Stimulated activated CD4-positive, alpha-beta T cell treated with anti-CD3 and anti-CD28 coated beads, TNF-alpha, amount 100 ng/mL, for 4 hours (primary cell): ENCODE measurements at places on chromosomes 6 and 20.

DNA sequence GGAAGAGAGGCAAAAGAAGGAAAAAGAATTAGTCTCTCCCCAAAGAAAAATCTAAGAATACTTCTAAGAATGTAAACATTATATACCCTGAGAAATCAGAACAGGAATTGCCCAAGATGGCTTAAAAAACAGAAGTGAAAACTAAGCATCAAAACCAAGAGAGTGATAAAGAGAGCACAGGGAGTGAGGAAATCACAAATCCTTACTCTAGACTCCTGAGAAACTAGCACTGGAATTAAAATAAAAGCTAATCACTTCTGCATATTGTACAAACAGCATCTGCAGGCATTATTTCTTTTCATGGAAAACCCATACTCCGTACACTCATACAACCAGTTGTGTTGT, 285.7 kb downstream of the BTBD9 start:
- no peak for DNase-seq

DNA sequence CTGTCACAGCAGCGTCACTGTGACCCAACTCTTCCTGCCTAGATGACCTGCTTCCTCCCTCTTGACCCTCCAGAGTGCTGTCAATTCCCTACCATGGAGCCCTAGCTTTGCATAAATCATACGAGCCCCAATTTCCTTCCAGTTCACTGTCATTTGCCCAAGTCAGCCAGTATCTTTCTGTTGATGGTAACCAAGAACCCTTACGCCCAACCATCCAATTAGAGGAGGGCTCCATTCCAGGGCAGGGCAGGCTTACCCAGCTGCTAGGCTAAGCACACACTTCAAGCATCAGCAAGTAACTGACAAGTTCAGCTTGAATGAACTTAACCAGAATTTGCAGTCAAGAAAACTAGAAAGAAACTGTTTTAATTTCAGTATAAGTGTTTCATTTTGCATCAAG, 25.7 kb downstream of the WFDC3 start:
- no peak for DNase-seq

DNA sequence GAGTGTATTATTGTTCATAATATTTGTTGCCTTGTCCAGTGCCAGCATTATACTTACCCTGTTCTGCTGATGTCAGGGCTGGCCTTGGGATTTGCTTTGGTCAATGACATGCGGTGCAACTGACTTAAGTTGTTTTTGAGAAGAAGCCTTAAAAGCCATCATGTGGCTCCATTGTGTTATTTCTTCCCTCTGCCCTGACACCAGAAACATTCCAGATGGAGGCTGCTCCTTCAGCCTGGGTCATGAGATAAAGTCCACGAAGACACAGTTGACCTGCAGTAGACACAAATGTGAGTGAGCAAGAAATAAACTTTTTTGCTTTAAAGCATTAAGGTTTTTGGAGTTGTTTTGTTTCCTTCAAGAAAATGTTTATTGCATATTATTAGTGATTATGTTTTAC, 7.5 kb upstream of the HINT3 start:
- DNase-seq, result no peak

- DNase-seq, result no peak
Measured at GRCh38 chr6:35213298-35213791, 411 bp upstream of the SCUBE3 start.

DNA sequence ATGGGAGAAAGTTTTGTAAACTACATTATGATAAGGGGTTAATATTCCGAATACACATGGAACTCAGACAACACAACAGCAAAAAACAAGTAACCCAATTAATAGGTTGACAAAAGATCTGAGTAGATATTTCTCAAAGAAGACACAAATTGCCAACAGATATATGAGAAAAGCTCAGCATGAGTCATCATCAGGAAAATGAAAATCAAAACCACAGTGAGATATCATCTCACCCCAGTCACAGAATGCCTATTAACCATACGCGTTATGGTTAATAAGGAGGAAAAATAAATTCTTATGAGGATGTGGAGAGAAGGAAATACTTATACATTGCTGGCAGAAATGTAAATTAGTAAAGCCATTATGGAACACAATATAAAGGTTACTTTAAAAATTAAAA, 695.0 kb downstream of the COL12A1 start:
- DNase-seq, result no peak

DNA sequence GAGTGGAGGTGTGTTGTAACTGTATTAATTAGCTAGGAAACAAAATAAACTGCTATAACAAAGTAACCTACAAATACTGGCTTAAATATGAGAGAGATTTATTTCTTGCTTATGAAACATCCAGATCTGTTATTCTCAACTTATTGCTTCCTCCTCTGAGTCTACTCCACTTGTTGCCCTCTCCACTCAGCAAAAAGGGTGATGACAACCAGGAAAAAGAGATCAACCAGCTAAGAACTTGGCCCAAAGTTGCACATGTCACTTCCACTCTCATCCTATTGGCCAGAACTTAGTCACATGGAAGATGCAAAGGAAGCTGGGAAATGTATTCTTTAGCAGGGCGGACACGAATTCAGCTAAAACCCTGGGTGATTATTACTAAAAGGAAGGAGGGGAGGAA, 5.2 kb upstream of the TP53RK start:
- no peak for DNase-seq

- no peak for DNase-seq
Measured at GRCh38 chr6:26319405-26320128, 45.4 kb upstream of the BTN3A2 start.

DNA sequence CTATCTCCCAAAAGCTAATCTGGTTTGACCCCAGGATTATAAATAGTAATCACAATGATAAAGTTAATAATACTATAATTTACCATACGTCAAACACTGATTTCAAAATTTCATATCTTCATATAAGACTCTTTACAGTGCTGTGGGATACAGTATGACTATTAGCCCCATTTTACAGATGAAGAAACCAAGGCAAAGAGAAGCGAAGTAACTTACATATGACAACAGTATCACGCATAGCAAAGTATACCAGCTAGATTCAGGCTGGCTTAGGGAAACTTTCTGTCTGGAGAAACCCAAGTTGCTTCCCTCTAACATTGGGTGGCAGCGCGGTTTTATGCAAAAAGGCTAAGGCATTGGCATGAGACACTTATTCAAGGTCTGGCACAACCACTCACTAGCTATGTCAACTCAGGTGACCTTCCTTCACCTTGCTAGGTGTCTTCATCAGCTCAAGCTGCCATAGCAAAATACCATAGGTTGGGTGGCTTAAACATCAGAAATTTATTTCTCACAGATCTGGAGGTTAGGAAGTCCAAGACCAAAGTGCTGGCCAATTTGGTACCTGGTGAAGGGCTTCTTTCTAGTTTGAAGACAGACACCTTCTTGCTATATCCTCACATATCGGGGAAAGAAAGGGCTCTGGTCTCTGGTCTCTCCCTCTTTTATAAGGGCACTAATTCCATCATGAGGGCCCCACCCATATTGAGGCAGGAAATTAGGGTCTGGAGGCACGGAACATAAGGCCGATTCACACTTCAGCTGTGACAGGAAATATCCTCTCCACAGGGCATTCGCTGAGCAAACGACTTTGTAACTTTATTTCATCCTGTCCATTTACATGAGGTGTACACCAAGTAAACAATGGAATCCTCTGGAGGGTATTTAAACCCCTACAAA, 22.4 kb upstream of the UTRN start:
- no peak for DNase-seq

DNA sequence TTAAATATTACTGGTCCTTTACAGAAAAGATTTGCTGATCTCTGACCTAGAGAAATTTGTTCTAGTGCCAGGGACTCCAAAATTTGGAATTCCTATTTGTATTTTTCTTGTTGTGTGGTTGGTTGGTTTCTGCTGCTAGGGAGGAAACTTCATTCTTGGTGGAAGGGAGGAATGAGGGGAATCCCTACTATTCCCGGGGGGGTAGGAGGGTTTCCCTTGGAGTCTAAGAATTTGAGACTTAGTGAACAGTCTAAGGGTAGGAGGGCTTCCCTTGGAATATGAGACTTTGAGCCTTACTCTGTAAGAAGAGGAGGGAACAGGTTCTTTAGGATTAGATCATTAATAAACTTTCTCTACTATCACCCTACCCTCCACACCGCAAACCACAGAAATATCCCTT, 67.1 kb upstream of the ADGRF1 start:
- no peak for DNase-seq

- DNase-seq, result no peak
Measured at GRCh38 chr6:38528196-38528965, 111.3 kb downstream of the BTBD9 start.

GRCh38 chr6:71404145-71404966, 115.7 kb downstream of the OGFRL1 start:
- DNase-seq, result no peak

DNA sequence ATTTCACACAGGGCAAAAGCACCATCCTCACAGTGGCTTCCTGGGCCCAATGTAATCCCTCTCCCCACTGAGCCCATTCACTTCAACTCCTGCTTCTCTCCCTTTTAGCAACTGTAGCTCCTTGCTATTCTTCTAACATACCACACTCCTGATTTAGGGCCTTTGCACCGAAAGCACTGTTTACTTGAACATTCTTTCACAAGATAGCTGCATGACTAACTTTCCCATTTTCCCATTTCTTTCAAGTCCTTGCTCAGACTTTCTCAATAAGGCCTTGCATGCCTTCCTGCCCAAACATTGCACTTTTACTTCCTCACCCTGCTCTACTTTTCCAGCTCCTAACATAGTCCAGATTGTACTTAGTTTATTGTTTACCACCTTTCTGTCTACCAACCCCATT, 73.0 kb downstream of the SHPRH start:
- DNase-seq, result no peak

DNA sequence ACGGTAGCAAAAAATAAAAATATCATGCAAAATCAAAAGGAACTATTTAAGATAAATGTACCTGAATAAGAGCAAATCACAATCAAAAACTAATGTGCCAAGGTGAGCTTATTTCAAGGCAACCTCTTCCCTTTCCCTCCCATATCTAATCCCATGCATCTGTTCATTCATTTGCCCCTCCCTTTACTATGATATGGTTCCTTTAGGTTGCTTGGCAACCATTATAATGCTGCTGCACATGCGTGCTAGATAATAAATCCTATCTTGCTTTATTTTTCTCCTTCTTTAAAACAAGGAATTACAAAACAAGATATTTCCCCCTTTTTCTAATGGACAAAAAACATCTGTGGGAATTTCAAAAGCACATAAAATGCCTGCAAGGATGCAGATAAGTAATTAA, 318.2 kb upstream of the POU3F2 start:
- no peak for DNase-seq

DNA sequence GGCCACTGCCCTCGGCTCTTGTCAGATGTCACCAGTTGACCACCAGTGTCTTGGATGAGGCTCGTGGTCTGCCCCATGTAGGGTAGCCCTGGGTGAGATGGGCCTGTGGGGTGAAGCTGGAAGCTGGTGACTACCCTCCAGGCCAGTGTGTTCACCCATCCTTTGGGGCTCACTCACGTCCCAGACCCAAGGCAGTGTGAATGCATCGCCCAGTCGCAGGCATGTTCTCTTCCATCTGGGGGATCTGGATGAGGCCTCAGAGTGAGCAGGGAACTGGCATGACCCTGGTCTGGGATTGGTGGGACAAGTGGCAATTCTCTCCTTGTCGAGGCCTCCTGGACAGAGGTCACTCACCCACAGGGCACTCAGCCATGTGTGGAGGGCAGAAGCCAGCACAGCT, 120.1 kb upstream of the PHACTR3 start:
- DNase-seq, result no peak

GRCh38 chr20:50260479-50261221, 70.0 kb downstream of the CEBPB start:
- no peak for DNase-seq

DNA sequence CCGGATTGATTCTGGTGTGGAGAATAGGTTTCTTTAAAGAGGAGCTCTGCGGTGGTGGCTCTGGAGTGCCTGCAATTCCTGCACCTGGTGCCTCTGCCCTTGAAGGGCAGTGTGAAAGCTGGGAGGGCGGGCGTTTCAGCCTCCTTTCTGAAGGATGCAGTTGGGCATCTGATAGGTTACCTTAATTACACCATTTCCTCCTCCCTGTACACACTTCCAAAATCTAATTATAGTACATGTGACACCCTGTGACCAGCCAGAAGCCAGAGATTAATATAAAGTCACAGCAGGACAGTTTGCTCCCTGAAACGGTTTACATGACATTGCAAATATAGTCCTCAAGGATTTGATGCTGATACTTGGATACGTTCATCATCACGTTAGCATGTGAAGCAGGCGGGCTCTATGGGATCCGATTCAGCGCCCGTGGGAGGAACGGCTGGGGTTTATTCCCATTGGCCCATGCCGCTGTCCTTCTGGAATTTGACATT, 548.2 kb downstream of the QKI start:
- no peak for DNase-seq

GRCh38 chr6:70028926-70029325, 162.6 kb downstream of the COL19A1 start:
- DNase-seq, result no peak

- DNase-seq, result peak; percentile 24
Measured at GRCh38 chr6:32947552-32948465, 5.1 kb downstream of the HLA-DMA start.

DNA sequence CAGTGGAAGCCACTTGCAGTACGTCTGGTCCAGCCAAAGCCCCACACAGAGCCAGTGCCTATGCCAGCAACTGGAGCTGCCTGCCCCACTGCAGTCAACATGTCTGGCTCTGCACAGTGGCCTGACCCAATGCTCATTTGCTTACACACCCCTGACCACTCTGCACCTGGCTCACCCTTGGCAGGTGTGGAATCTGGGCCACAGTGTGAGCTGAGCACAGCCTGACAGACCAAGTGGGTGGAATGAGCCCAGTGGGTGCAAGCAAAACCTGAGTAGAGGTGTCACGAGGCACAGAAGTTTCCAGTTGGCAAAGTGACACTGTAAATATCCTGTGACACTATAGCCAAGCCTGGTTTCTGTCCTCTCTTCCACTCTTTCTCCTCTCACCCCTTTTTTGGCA, 49.5 kb downstream of the GGTLC1 start:
- no peak for DNase-seq

GRCh38 chr6:139540276-139540675, 165.8 kb upstream of the CITED2 start:
- no peak for DNase-seq

DNA sequence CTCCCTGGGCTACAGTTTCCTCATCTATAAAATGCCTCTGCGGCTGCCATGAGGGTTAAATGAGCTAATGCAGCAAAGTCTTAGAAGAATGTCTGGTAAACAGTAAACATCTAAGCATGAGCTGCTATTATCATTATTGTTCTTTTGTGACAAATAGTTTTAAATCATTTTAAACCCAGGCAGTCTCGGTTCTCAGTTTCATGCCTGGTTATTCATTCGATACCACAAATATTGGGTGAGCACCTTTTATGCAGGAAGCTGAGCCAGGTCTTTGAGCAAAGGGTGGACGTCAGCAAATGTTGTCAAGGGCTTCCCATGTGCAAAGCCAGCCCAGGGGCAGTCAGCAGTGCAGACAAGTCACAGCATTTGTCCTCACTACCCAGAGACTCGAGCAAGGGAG, 128.7 kb downstream of the NFATC2 start:
- no peak for DNase-seq

- DNase-seq, result no peak
Measured at GRCh38 chr20:61217848-61218247, 34.2 kb upstream of the CDH4 start.

- DNase-seq, result no peak
Measured at GRCh38 chr6:125358898-125359297, 57.1 kb upstream of the HDDC2 start.

GRCh38 chr20:46011631-46012482, 3.1 kb downstream of the MMP9 start:
- DNase-seq, result no peak

- DNase-seq, result no peak
Measured at GRCh38 chr20:53960579-53961272, 109.7 kb downstream of the BCAS1 start.
